ENCODE measurements at places on chromosomes 2 and 18. TPM values are rescaled to one million over a fixed set of nuclear protein-coding genes. Genes with fewer than 3 reads are reported as not detected.

SNED1 gene
- total RNA-seq = 91.8 TPM

DSC2 gene
- total RNA-seq = not detected

GPAT2 gene
- 9.9 TPM for total RNA-seq

CERKL gene
- total RNA-seq = not detected

DNA sequence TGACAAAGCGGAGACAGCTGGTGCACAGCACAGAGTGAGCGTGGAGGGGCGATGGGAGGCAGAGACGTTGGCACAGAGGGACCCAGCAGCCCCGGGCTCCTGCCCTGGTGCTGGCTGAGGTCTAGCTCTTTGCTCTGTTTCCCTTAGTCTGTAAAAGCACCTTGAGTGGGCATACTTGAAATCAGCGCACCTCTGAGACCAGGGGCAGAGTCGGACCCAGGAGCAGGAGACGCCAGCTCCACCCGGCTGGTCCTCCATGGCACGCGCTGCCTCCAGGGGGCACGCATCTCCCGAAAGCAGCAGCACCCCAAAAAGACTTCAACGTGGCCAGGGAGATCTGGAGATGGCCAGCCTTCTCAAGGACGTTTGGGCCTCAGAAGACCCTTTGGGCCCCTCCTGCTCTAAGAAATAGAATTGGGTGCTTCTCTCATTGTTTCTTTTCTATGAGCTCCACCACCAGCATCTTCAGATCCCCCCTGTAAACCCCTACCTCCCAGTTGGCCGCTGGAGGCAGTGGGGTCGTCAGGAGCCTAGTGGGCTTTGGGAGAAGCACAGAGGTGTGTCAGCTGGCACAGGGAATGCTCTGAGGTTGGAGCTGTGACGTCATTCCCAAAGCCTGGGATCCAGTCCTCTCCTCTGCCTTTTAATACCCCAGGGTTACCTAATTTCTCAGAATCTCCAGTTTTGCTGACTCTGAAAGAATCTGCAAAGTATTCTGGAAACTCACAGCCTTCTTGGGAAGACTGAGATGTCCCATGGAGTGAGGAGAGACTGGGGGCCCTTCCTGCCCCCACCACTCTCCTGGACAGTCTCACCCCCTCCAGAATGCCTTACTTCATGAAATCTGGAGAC, 58.9 kb downstream of the CIB4 start:
- peaks cover 14% of the 10 kb centered on the region for H3K27me3 ChIP-seq
- H3K36me3 ChIP-seq = no peaks in the 10 kb centered on the region
- H3K27ac ChIP-seq = no peak overlapping the region
- H3K4me3 ChIP-seq = no peak overlapping the region

DNA sequence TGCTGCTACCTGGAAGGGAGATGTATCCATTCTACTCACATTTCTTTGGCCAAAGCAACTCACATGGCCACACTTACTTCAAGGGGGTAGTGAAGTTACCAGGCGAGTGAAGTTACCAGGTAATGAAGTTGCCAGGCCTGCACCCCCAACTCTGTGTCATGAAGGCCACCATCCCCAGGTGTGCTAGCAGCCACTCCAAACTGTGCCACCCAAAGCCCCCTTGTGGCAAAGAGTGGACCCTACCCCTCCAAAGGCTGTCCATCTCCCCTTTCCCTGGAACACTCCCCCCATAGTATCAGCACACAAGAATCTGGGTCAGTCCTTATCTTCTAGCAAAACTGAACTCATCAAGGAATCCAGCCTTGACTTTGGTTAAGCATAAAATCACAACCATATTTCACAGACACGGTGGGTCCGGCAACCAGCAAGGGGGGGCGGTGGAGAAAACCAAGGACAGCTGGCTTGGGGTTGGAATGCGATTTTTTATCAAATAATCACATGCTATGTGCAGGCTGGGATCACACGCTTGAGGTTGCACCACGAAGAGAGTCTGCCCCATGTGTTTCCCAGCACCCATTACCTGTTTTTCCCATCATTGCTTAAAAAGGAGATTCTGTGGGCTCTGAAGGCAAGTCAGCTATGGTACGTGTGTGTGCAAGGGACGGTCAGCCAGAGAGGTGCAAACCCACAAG, 60.9 kb downstream of the ZFP36L2 start:
- H3K27ac ChIP-seq = peak overlapping the region; percentile 86
- DNase-seq = no peak
- no peak overlapping the region for H3K4me3 ChIP-seq
- H3K4me1 ChIP-seq = peaks cover 80% of the 10 kb centered on the region
- no peaks in the 10 kb centered on the region for H3K27me3 ChIP-seq

DNA sequence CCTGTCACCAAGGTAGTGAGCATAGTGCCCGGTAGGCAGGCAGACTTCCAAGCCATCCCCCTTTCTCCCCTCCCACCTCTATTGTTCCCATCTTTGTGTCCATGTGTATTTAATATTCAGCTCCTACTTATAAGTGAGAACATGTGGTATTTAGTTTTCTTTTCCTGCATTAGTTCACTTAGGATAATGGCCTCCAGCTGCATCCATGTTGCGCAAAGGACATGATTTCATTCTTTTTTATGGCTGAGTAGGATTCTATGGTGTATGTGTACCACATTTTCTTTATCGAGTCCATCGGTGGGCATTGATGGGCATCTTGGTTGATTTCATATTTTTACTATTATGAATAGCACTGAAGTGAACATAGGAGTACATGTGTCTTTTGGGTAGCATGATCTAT, 35.3 kb downstream of the MMADHC start:
- peaks cover 7% of the 10 kb centered on the region for H3K36me3 ChIP-seq
- no peak overlapping the region for H3K27ac ChIP-seq
- H3K4me3 ChIP-seq = no peak overlapping the region
- H3K4me1 ChIP-seq = no peaks in the 10 kb centered on the region

DNA sequence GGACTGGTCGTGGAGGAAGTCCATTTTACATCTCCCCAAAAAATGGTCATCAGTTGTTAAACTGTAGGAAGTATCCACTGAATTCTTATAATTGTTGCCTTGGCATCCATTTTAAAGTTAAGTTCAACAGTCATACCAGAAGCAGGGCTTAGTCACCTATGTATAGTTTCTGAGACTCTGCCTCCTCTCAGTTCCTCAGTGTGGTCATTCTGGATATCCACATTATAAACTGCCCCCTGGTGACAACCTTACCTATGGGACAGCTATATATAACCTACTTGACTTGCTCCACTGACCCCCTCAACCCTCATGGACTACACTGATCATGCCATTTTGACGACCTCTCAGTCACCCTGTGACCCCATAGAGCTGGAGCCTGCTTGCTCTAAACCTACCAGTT, 617.0 kb downstream of the LRP1B start:
- H3K4me3 ChIP-seq = no peak overlapping the region
- no peaks in the 10 kb centered on the region for H3K36me3 ChIP-seq
- no peaks in the 10 kb centered on the region for H3K27me3 ChIP-seq
- no peak overlapping the region for H3K27ac ChIP-seq
- no peaks in the 10 kb centered on the region for H3K4me1 ChIP-seq

DNA sequence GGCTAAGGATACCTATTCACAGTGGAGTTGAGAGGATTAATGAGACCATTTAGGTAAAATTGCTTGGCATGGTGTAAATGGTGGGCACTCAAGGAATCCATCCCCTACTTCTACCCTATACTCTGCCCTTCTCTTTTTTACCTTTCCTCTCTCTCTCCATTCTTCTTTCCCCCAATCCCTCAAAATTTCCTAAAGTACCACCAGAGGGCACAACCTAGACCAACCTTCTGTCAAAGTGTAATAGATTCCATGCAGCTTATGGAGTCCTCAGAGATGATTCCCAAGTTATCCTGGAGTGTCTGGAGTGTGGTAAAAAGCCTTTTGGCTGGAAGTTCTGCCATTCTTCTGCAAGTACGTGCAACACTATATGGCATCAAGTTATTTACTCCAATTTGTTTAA, 33.0 kb upstream of the CCDC195 start:
- DNase-seq = no peak
- H3K27me3 ChIP-seq = peaks cover 3% of the 10 kb centered on the region
- no peaks in the 10 kb centered on the region for H3K36me3 ChIP-seq
- no peak overlapping the region for H3K27ac ChIP-seq
- no peaks in the 10 kb centered on the region for H3K4me1 ChIP-seq
- H3K4me3 ChIP-seq = no peak overlapping the region

- peaks cover 48% of the 10 kb centered on the region for H3K27me3 ChIP-seq
- no peak overlapping the region for H3K4me3 ChIP-seq
- no peak overlapping the region for H3K27ac ChIP-seq
- H3K36me3 ChIP-seq = peaks cover 13% of the 10 kb centered on the region
- no peak for DNase-seq
- peaks cover 31% of the 10 kb centered on the region for H3K4me1 ChIP-seq
Observed at GRCh38 chr18:57431002-57431382, 4.2 kb upstream of the ONECUT2 start.

DNA sequence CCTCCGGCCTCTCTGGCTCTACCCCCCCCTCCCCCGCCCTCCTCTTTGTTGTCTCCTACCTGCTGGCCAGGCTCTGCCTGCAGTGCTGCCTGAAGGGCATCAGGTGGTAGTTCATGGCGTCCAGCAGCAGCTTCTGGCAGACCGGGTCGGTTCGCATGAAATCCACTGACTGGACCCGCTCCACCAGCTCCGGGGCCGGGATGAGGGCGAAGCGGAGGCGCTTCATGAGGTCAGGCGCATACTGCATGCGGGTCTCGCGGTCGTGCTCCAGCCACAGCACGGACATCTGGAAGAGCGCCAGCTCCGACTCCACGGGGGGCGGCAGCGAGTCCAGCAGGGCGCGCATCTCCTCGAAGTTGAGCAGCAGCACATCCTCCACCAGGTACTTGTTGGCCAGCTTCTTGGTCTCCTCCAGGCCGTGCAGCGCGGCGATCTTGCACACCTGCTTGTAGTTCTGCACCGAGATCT, 3.2 kb downstream of the KLHL14 start:
- DNase-seq = no peak
- H3K4me1 ChIP-seq = peaks cover 22% of the 10 kb centered on the region
- no peak overlapping the region for H3K27ac ChIP-seq
- H3K27me3 ChIP-seq = peaks cover 52% of the 10 kb centered on the region
